ENCODE measurements at places on chromosomes 5 and 9.

DNA sequence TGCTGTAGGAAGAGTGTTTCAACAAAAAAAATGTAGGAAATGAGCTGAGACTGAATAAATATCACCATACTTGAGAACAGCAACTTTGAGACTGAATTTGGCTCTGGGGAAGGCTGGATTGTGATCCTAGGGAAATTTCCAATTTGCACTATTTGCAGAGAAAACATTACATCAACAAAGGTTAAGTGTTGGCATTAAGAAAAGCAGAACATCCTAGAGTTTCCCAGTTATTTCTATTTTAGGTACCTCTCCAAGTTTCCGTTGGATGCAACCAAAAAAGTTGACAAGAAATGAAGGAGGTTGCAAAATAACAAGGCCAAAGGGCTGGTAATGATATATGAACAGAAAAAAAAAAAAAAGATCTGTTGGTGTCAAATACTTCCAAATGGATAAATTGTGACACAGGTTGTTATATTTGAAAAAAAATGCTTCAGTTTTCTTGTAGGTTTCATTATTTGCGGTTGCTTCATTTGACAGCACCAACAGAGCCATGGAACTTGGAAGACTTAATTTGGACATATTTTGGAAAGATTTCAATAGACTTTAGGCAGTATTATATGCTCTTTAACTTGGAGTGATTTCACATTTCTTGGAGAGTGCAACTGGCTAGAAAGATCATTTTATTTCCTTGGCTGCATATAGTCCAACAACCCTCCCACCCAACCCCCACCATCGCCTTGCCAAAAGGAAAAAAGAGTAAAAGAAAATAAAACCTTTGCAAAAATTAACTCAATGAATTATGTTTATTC is 230.8 kb downstream of the ZNF608 start:
- no peak for DNase-seq

DNA sequence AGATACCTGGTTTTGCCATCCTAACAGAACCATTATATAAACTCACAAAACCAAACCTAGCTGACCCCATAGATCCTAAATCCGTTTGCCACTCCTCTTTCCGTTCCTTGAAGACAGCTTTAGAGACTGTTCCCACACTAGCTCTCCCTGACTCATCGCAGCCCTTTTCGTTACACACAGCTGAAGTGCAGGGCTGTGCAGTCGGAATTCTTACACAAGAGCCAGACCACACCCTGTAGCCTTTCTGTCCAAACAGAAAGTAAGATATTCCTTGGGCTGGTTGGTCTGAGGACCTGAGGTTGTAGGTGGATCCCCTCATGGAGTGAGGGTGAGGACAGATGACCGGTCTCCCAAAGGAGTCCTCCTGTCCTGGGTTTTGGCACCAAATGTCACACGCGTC is 56.7 kb upstream of the NAA35 start:
- no peak for DNase-seq

DNA sequence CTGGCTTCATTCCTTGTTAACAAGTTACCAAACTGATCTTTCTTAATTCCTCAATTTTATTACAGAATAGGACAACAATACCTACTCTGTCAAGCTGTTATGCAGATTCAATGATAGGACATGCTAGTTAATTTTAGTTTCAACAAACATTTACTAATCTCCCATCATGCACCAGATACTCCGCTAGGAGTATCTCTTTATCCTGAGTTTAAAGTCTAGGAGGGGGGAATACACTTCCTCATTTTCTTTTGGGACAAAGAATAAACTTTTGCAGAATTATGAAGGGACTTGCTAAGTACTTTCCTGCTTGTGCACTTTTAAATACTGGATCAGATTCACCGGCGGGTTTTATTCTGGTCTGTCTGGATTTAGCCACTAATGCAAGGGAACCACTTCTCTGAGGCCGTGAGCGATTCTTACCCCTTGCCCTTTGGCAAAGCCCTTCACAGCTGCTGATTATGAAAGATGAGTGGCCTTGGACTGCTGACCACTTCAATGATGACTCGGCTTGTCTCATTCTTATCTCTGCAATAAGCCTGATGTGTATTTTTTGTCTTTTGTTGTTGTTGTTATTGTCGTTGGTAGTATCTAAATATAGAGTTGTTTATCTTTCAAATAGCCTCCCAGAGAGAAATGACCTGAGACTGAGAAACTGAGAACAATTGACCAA is 73.9 kb downstream of the RMI1 start:
- no peak for DNase-seq

DNA sequence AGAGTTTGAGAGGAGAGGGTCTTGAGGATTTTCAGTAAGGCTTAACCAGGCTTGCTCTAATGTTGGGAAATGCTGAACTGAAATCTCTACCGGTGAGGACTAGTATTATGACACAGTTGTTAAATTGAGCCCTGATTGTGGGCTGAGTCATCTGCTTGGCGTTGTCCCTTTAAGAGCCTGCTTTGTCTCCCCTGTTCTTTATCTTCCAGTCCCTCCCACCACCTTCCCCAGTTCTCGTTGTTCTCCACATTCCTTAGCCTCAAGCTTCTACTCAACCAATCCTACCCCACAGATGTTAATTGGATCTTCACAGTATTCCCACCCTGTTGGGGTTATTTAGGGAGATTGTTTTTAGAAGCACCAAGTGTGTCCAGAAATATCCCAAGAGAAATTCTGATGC is 57.6 kb downstream of the ANKRD55 start:
- no peak for DNase-seq

DNA sequence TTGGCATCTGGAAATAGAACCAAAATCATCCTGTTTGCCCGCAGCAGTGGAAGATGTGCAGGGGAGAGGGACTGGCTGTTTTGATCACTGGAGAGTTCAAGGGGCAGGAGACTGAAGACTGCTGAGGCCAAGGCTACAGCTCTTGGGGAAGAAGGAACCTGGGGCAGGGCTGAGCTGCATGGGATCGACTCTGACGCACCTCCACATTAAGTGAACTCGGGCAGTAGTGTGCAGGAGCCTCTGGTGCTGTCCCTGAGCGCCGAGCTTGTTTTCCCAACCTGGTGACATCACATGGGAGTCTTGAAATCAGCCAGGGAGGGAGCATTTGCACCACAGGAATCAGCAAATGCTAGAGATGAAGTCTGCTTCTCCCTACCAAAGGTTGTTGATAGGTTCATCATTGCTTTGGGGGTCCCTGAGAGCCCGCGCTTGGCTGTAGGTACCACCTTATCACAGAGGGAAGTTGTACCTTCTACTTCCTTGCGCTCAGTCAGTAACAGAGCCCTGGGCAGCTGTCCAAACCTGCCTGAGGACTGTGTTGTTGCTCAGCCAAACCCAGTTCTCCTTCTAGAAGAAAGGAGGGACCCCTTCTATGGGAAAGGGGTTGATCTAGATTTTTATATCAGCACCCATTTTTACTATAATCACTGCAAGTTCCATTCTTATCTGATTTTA is 52.3 kb upstream of the CTSL start:
- DNase-seq = no peak

DNA sequence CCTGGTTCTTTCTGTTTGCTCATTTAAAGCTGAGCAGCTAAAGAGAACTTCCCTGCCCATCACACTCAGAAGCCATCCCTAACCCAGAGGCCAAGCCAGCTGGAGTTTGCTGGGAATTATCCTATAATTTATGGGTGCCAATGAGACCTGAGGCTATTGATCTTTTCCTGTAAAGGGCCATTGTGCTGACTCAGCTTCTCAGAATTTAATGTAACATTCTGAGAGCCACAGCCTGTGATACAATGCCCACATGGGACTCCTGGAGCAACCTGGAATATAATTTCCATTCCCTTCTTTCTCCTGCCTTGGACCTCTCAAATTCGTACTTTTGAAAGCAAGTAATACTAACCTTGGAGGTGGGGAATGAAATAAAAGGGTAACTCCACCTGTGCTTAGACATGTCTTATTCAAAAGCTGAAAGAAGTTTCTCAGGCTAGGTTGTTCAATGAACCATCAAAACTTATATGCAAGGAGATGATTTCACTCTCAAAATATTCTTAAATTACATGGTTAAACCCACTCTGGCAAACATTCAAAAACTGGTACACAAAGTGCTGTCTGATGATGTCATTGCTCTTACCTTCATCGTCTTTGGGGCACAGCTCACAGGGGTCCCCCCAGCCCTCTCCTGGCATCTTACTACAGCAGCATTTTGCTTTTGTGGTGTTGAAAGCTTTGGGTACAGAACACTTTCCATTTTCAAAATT is 206.7 kb downstream of the SLC12A2 start:
- DNase-seq = no peak

DNA sequence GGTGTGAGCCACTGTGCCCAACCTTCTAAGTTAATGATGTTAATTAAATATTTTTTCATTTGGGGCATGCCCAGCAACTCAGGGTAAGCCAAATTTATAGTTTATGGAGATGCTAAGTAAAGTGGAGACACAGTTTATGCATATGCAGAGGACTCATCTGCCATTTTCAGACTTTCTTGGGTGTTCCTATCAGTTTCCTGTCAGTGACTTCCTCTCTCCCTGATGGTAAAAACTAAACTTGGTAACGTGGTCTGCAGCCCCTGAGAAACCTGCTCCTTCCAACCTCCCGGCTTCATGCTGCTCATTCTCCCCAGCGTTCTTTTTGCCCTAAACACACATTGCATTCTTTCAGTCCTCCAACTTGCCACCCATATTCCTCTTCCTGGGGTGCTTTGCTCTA is 48.4 kb upstream of the TUT7 start:
- DNase-seq = no peak

DNA sequence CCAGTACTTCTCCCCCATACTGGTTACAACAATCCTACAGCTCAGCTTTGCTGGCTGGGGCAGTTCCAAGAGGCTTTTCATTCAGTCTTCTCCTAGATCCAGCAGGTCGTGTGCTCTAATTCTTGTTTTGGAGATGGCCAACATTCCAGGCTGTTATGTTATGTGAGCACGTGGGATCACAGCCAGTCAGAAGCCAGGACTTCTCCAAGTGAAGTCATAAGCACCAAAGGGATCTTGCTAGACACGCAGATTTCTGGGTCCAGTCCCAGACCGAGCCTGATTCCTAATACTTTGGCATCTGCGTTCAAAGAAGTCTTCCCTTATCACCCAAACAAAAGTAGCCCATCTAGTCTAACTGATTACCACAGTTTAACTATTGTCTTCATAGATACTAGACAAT is 1.4 kb upstream of the LARP1 start:
- DNase-seq = no peak

DNA sequence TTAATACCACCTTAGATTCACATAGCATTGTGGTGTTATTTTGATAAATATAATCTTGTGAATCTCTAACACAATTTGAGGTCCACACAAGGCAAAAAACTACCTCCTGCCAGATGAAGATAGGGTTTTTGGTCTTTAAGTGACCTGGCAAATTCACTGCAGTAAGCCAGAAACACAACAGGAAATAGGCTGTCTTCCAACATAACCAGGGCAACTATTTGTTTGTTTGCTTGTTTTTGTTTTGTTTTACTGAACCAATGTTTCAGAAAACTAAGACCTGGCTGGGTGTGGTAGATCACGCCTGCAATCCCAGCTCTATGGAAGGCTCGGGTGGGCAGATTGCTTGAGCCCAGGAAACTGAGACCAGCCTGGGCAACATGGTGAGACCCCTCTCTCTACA is 95.5 kb downstream of the USP20 start:
- no peak for DNase-seq

DNA sequence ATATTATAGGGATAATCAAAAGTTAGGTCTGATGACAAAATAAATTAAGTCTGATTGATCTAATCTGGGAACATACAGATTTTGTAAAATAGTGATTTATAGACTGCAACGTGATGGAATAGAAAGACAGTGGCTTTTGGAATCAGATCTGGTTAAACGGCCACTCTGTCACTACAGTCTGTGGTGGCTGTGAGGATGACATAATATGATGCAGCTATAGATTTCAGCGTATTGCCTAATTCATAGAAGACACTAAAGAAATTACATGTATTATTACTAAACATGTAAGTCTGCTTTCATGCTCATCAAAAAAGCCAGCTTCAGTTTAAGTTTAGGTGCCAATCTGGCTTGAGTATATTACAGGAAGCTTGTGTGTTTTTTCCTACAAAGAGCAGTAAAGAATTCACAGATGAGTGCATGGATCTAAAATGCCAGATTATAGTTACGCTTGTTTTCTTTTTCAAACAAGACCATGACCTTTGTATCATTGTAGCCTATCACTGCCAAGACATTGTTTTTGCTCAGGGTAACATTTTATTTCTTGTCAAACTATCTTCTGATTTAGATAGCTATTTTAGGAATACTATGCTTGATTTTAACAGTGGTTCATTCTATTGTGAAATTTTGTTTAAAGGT is 25.7 kb downstream of the CPEB4 start:
- no peak for DNase-seq

GRCh38 chr5:38182991-38183390 is 75.4 kb upstream of the EGFLAM start:
- no peak for DNase-seq

GRCh38 chr9:129669946-129670345 is 4.5 kb downstream of the PRRX2 start:
- no peak for DNase-seq

GRCh38 chr9:133103183-133103986 is 17.7 kb downstream of the RALGDS start:
- peak; percentile 42 for DNase-seq

DNA sequence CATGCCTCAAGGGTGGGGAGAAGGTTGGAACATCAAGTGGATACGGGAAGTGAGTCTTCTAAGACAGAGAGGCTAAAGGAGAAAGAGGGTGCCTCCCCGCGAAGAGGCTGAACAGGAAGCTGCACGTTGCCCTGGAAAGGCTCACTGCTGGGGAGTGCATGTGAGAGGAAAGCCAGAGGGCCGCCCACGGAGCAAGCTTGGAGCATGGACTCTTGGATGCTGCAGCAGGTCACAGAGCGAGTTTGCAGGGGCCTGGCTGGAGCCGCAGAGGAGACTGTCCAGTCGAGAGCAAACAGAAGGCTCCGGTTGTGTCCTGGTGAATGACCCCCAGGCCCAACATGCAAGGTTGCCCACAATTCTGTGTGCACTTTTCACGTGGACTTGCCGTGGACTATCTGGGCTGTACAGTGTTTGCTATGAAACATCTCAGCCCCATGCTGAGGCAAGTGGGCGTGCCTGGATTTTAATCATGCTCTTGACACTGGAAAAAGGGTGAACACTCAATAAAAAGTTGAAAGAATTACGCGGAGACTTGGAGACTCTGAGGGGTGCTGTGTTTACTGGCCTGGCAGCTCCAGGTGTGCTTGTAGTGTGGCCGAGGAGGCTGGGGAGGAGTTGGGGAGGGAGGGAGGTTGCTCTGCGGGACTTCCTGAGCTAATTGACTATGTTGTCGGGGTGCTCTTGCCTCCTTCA is 54.5 kb upstream of the GARNL3 start:
- no peak for DNase-seq

DNA sequence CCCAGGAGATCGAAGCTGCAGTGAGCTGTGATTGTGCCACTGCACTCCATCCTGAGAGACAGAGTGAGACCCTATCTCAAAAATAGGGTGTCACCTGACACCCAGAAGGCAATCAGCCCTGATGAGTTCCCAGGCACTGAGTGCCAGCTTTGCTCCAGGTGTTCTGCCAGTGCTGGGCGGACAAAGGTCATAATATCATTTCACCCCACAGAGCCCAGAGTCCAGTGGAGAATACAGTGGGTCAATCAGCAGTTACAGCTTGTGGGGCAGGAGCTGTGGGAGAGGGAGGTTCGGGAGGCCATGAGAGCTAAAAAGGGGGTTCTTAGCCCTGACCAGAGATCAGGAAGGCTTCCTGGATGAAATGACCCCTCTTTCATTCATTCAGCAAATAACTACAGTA is 24.4 kb upstream of the SH3RF2 start:
- no peak for DNase-seq

Data from activated CD4-positive, alpha-beta T cell treated with anti-CD3 and anti-CD28 coated beads, Interleukin-10, Interleukin-2, amounts not matched to agents 100 ng/mL and 50 ng/mL, durations not matched to agents 16 hours and 8 hours (primary cell).